ENCODE measurements at places on chromosomes 7 and 10. TPM values are rescaled to one million over a fixed set of nuclear protein-coding genes. Genes with fewer than 3 reads are reported as not detected.

DNA sequence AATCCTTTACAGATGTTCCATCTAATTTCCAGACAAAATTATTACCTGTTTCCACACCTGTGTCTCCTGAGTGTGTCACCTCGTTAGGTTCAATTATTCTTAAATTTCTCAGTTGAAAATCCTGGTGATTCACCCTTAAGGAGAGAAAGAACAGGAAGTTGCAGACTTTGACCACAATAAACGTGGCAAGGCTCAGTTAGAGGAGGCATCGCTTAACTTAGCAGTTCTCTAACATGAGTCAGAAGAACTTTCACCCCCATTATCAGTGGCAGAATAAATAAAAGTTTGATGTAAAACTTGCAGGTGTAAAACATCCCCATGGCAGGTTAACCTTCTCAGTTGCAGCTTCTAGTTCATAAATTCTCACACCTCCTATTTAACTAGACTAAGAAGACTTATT is 8.3 kb downstream of the XPNPEP1 start:
- DNase-seq: no peak

Gene RBP3
- not detected for total RNA-seq

Gene TAC1
- not detected for total RNA-seq

DNA sequence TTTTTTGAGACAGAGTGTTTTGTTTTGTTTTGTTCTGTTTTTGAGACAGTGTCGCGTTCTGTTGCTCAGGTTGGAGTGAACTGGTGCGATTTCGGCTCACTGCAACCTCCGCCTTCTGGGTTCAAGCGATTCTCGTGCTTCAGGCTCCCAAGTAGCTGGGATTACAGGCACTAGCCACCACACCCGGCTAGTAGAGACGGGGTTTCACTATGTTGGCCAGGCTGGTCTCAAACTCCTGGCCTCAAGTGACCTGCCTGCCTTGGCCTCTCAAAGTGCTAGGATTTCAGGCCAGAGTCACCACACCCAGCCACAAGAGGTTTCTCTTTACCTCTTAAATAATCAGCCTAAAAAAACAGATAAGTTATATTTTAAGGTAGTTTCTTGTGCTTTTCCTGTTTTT is 8.7 kb upstream of the ARHGAP12 start:
- DNase-seq: no peak

GRCh38 chr10:128314686-128315085 is 188.5 kb upstream of the MKI67 start:
- DNase-seq: no peak

Gene PROSER2
- total RNA-seq: 38.3 TPM

GRCh38 chr10:94092848-94093247 is 99.1 kb downstream of the PLCE1 start:
- no peak for DNase-seq

Gene CXCL12
- 50.3 TPM for total RNA-seq

GRCh38 chr7:1514407-1514806 is 10.2 kb upstream of the INTS1 start:
- no peak for DNase-seq

DNA sequence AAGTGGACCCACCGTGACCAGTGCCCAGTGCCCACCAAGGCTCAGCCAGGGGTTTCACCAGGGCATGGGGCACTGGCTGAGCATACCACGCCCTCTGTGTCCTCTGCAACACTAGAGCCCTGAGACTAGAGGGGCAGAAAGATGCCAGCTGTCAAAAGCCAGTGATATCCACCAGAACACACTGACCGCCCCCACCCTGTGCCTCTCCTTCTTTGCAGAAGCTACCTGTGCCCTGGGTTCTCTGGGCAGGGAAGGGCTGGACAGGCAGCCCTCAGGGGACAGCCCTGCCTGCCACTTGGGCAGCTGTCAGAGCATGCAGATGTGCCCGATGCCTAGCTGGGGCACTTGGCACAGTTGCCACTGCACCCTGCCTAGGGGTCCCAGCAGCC is 494 bp downstream of the VSIR start:
- no peak for DNase-seq

- DNase-seq: no peak
These were observed 12.4 kb downstream of the DUSP5 start for GRCh38 chr10:110510086-110510485.

GRCh38 chr10:35265435-35265834 is 70.9 kb upstream of the CCNY start:
- DNase-seq: no peak

GRCh38 chr7:115068220-115068619 is 146.3 kb downstream of the MDFIC start:
- DNase-seq: no peak

DNA sequence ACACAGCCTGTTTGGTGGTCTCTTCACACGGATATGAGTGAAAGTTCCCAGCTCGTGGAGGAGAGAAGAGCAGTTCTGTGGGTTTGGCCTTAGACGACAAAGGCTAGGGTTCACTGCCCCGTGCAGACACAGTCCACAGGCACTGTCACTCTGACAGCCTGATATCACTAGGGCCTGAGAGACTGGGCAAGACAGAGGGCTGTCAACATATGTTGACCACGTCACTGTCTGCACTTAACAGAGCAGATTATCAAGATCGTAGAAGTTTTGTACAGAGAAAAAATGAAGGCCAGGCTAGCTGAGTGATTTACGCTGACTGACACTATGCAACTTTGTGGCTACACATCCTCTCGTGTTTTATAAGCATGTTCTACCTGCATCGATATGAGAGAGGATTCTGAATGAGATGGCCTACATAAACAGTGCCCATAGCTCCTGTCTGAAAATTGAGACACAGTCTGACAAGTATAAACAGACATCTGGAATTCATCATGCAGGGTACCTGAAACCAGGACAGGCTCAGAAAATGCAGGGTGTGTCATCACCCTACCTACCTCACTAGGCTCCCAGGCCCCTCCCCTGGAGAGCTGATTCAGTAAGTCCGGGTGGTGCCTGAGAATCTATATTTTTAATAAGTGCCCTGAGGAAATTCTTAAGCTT is 120.0 kb downstream of the SGMS1 start:
- DNase-seq: no peak

Gene GPRIN2
- total RNA-seq: 1.1 TPM

DNA sequence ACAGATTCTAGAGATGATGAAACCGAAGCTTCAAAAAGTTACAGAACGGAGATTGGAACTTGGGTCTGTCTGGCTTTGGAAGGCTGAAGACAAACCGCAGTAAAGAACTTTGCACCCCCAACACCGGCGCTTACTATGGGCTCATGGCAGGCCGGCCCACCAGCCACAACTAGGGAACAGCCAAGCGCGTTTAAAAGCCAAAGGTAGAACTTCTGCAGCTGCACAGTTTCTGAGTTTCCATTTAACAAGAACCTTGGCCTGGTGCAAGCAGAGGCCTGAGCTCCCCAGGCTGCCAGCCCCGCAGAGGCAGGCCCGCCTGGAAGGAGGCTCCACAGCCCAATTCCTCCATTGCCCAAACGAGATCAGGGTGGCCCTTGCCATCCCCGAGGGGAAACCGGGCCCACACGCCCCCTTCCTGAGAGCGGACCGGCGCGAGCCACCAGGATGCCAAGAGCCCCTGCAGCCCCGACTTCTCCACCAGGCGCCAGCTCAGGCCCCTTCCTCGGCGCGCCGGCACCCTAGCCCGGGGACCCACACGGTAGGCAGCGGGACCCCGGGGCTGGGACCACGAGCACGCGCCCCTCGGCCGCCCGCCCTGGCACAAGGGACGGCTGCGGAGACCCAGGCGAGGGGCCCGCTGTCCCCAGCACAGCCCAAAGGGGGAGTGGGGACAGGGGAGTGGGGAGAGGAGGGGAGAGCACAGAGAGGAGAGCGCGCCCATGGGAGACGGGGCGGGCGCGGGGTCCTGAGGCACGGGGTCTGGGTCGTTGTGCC is 566 bp downstream of the MAD1L1 start:
- DNase-seq: no peak

Gene KIFBP
- 8.2 TPM for total RNA-seq

- DNase-seq: no peak
These were observed 10.2 kb upstream of the PPP1R3C start for GRCh38 chr10:91642831-91643692.

DNA sequence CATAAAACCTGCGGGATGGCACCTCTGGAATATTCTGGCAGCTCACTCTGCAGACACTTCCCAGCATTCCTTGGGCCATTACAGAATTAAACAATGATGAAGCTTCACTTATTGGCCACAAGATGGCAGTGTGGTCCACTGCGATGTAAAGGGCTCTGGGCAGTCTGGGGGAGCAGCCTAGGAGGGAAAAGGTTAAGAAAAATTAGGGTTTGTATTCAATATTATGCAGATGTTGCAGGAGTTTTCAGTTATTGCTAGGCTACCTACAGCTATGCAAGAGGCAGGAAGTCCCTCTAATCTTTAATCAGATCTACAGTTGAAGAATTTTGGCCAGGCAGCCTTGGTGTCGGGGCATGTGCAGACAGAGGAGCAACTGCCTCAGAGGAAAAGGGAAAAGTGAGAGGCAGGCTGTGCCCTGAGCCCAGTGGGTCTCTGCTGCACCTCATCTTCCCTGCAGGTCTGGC is 233.2 kb upstream of the PRSS1 start:
- no peak for DNase-seq

- DNase-seq: no peak
These were observed 31.9 kb downstream of the SLC26A4 start for GRCh38 chr7:107692501-107692900.

- DNase-seq: no peak
These were observed 30.1 kb upstream of the COMTD1 start for GRCh38 chr10:75265856-75266255.

DNA sequence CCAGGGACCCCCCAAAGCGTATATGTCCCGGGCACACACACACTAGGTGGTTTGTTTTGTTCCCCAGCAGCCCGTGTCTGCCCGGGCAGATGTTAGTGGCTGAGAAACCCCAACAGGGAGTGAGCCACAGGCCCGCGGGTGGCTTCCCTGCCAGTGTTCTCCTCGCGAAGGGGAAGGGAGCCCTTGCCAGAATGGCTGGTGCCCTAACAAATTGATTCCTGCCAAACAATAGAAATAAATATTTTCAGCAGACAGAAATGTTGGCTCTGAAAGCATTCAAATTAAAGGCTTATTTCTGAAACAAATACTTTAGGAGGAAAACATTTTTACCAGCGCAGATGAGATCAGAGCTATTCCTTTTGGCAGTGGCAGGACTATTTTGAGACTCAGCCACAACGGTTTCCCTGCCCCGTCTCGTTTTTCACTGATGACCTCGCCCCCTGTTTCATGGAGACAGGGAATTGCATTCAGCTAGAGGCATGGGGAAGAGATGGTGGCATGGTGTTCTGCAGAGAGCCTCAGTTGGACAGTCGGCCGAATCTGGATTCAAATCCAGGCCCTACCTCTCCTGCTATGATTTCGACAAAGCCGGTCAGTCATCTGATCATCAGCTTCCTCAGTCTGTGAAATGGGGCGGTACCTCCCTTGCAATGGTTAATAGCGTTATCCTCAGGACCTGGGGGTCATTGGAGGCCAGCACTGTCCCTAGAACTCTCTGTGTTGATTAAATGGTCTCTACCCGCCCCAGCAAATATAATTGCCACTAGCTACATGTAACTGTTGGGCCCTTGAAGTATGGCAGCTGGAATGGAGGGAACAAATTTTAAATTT is 84.5 kb downstream of the CUX1 start:
- DNase-seq: no peak

DNA sequence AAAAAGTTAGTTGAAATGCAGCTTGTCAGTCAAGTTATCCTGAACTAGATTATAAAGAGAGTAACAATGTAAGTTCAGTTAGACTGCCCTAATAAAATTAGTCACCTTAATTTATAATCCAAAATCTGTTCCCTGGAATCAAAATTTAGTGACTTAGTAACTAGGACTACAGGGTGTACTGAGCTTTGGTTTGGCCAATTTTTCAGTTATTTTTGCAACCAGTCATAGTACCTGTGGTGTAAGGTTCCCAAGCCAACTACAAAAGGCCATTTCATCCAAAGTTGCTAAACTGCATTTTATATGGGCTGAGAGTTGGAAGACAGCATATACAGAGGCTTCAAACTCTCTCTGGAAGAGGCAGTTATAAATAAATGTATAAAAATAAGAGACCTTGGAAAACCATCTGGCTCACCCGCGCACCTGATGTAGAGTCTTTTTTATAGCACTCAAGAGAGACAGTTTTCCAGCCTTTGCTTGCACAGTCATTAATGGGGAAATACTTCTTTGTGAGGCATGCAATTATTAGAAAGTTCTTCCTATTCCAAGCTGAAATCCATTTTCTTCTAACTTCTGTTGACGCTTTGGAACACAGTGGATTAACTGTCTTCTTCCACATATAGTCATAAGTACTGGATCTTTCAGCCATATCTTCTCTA is 59.2 kb downstream of the PUS7 start:
- no peak for DNase-seq

Gene PRRT4
- not detected for total RNA-seq

DNA sequence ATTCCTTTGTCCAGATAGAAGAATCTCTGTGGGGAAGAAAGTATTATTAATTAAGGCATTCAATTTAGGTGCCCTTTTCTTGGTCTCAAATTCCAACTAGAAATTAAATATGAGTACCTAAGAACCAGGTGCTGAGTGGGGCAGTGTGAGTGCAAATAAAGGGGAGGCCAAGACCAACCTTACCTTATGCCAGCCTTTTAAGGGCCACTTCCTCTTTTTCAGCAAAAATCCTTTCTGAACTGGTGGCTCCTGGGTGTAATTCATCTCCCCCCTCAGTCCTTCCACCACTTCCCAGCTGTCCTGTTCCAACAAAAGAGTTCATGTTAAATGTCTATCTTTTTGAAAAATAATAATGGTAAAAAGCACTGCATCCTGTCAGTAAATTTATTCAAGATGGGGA is 108.2 kb downstream of the OSBPL3 start:
- DNase-seq: no peak

DNA sequence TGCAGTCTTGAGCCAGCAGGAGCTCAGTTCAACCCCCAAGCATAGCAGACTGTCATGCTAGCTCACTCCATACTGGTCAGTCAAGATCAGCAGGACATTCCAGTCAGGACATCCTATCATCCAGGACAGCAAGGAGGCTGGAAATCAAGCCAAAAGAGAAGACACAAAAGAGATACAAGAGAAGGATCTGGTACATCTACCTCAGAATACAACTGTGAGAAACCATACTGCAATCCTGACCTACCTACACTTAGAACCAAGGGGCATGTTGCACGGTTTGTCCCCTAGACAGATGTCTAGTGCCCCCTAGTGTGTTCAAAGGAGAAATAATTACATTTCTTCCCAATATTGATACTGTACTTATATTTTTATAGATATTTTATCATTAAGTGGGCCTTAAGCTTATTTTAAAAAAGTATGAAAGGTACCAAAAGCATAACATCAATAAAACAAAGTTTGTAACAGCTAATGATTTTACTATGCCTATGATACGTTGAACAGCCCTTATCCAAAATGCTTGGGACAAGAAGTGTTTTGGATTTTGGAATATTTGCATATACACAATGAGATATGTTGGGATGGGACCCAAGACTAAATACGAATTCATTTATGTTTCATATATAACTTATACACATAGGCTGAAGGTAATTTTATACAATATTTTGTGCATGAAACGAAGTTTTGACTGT is 26.7 kb downstream of the ERCC6 start:
- no peak for DNase-seq

GRCh38 chr7:42910306-42910705 is 1.6 kb downstream of the C7orf25 start:
- no peak for DNase-seq

- no peak for DNase-seq
These were observed 26.8 kb upstream of the ARMC3 start for GRCh38 chr10:22900841-22901601.

Gene DKK1
- 0.38 TPM for total RNA-seq

Data from left lobe of liver (tissue), 2 donors.